Activated CD8-positive, alpha-beta memory T cell treated with anti-CD3 and anti-CD28 coated beads for 1 hour (primary cell): ENCODE measurements at places on chromosomes 2 and 18.

DNA sequence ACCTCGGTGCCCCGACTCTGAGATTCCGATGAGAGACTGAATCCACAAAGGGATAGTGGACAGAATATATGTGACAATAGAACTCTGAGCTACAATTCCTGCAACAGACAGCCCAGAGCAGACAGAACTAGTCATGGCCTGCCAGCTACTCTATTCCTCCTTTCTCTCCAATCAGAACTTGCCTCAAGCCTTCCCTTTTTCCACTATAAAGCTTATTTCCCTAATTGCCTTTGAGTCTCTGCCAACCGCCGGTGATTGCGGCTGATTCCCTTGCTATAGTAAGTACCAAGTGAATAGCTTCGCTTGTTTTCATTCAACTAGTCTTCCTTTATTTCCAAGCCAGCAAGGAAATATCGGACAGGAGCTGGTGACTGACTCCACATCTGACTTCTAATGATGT lies 96.8 kb downstream of the DSC3 start:
- no peak for DNase-seq

- DNase-seq, result no peak
Measured at GRCh38 chr2:39062320-39062719, 58.5 kb downstream of the SOS1 start.

DNA sequence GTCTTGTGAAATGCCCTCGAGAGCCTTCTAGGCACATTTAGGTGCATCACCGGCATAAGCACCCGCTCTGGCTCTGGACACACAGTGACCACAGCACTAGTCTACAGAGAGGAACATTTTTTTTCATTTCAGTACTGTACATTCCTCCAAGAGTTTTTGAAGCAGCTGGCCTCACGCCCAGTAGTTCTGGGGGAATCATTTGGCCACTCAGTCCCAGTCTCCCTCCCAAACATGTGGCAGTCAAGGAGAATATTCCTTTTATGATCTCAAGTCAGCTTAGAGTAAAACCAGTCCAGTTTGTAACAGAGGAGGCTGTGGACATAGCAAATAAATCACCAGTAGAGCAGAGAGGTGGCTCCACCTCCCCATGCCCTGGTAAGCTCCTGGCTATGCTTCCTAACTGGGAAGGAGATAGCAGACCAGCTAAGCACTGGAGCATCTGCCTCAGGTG lies 48.1 kb downstream of the KCNE4 start:
- DNase-seq, result no peak

- no peak for DNase-seq
Measured at GRCh38 chr2:200411831-200412230, 98.0 kb downstream of the KCTD18 start.

DNA sequence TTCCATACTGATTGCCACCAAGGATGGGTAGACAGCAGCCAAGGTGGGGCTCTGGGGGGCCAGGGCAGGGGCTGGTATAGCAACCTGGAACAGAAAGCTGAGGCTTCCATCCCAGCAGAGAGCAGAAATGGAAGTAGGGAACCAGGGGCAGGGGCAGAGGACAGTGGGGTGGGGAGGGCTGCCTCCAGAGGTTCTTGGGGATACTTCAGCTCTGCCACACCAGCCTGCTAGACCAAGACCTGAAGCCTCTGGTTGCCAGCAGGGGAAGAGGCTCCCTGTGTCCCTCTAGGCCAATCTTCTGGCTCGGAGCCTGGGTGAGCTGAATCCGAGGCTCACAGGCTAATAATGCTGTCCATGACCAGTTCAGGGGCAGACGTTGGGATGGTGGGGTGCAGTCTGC lies 329.0 kb downstream of the DYSF start:
- no peak for DNase-seq

DNA sequence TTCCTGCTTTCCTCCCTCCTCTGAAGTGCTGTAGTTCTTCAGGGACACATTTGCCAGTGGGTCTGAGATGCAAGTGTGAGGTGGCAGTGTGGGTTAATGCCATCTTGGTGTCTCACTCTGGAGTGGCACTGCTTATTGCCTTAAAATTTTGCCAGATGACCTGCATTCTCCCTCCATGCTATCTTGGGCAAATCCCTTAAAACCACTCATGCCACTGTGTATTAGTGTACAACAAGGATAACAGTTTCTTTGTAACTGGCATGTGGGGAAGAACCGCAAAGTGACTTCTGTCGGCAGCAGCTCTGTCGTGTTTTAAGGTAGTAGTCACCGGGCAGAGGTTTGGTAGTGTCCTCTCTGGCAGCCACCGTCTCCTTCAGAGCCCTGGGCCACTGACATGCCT lies 124.2 kb downstream of the NEDD4L start:
- DNase-seq, result no peak

GRCh38 chr2:161839926-161840325 lies 215.7 kb downstream of the SLC4A10 start:
- DNase-seq, result no peak

- DNase-seq, result no peak
Measured at GRCh38 chr2:230742781-230743180, 30.1 kb downstream of the CAB39 start.

GRCh38 chr2:38440655-38441054 lies 63.6 kb upstream of the ATL2 start:
- DNase-seq, result no peak

DNA sequence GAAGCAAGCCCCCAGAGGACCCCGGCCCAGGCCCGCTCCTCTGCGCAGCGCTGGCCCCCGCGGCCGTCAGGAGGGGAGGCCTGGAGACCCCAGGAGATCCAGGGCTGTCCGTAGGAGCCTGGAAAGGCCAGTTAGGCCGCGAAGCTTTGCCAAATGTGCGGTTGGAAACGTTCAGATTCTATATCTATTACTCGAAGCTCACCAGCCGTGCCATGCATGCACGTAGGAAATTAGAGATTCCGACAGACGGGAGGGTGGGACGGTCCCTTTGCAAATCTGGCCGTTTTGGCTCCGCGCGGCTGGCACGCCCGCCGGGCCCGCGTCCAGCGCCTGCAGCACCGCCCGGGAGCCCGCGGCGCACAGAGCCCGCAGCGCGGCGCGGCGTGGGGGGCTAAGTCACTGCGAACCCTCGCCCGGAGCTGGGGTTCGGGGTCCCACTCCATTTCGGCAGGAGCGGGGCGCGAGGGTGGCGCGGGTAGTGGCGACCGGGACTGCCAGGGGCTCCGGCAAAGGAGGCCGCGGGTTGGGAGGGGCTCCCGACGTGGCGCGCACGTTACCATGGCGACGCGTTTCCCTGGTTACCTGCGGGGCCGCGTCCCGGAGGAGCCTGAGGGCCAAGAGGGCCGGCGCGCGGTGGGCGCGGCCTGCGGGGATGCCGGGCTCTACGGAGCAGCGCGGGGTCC lies 488.6 kb upstream of the SMIM21 start:
- no peak for DNase-seq

DNA sequence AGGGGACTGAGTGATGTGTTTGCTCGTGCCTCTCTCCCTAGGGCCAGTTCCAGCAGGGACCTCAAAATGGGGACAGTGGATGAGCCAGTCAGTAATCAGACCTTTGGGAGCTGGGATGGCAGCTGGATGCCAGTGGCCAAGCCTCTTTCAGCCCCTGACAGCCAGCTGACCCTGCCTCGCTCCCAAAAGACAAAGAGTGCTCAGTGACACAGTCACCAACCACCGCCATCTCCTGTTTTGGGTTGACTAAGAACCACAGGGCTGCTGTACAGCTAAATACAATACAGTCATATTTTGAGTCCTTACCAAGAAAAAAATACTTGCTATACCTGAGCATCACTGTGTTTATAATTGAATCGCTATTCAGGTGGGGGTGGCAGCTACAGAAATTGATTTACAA lies 75.7 kb downstream of the POU3F3 start:
- DNase-seq, result no peak

- DNase-seq, result no peak
Measured at GRCh38 chr2:189249901-189250300, 70.3 kb upstream of the COL5A2 start.

DNA sequence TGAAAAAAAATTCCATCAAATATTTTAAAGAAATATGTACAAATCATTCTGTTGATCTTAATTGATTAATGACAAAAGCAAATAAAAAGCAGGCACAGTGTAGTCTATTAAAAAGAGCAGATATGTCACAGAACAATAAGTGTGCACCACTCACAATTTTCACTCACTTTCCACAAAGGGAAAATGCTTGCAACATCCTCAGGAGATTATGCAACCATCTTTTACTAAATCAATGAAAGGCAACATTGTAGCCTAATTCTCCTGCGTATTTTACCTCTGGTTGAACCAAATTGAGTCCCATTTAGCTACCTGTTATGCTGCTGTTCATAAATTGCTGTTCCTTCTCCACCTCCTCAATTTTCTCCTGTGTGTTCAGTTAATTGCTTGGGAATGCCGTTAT lies 1346.8 kb upstream of the PIK3C3 start:
- no peak for DNase-seq

GRCh38 chr18:35672897-35673296 lies 91.4 kb downstream of the GALNT1 start:
- no peak for DNase-seq
